ENCODE measurements at places on chromosomes 5 and 9.

DNA sequence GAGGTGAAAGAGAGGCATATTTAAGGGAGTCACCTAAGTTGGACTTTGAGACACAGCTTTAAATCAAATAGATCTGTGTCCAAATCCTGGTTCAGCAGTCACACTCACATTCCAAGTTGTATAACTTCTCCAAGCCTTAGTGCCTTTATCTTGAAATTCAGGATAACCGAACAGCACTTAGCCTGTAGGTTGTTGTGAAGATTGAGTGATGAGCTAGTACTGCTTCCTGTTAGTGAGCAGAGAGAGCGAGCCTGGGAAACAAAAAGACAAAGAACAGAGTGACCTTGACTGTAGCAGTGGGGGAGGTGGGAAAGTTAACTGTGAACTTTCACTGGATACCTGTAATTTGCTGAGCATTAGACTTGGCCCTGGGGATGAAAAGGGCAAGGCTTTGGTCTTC, 22.4 kb downstream of the MAML1 start:
- DNase-seq = no peak

DNA sequence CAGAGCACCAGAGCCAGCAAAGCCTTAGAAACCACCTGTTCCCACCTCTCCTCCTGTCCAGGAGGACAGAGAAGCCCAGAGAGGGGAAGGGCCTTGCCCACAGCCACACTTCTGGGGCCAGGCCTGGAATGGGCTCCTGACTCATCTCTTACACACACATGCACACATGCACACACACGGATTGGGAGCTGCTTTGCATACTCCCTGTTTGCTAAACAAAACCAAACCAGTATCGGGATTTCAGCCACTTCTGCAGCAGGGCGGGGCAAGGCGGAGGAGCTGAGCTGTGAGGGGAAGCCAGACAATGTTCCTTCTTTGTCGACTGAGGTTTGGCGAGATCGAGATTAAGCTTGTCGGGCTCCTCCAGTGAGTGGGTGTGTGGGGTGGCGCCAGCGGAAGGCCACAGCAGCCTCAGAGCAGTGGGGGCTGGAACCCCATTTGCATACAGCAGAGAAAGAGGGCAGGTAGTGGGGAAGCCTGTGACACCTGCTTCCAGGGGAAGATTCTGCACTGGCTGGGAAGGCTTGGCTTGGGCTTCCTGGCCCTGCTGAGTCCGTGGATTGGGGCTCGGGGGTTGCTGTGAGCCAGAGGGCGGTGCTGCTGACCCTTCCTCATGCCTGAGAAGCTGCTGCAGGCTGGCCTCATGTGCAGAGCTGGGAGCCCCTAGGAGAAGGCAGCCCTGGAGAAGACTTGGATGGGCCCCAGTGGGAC, 16.1 kb downstream of the GFI1B start:
- no peak for DNase-seq

DNA sequence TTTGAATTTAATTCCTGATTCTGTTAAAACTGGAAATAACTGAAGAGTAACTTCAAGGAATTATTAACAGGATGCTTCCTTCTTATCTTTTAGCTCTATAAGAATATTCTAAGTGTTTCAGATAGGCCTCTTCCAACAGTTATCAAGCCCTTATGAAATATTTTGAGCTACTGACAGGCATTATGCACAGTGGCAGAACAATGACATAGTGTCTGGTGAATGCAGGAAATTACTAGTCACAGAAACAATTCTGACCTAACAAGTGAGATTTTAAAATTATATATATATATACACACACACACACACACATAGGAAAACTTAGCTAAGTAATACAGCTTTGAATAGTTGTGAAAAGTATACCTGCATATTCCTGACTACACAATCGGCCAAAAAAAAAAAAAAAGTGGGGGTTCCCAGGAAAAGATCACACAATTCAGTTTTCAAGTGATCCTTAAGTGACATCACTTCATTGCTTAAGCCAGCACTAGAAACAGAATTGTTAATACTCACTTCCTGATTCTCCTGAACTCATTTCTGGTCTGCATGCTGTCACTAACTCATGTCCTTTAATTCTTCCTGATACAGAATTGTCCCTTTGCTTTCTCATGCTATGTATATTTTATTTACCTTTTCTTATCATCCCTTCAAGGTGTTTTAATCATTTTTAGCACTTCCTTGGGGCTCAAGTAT, 77.3 kb downstream of the SLC25A46 start:
- no peak for DNase-seq

GRCh38 chr9:93677048-93677571, 100.7 kb downstream of the PHF2 start:
- no peak for DNase-seq

DNA sequence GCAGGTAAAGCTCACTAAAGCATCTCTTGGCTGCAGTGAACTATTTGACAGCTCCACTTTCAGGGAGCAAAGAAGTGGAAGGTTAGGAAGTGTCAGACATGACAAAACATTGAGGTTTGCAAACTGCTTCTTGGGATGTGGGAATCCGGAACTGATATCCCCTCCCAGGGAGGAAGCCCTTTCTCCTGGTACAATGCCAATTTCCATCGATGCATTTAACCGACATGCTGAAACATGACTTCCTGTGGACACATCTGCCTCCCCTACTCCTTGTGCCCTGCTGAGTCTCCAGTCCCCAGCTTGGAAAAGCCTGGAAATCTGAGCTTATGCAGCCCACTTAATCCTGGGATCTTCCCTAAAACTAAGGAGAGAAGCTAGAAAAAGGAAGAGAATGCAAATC, 323.1 kb upstream of the DAP start:
- DNase-seq = no peak

DNA sequence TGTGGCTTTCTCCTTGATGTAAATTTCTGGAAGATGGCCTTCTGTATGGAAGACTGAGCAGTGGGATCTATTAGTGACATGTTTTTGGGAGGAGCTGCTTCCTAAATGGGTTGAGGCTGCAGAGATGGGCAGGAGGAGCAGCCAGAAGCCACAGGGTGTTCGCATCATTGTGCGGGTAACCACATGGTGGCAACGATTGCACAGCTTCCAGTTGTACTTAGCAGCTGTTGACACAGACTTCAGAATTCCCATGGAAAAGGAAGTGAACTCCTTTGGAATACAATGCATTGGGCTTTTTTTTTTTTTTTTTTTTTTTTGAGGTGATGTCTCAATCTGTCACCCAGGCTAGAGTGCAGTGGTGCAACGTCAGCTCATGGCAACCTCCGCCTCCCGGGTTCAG, 297.3 kb downstream of the NR3C1 start:
- no peak for DNase-seq

- no peak for DNase-seq
These were observed 11.1 kb upstream of the NADK2 start for GRCh38 chr5:36252722-36253365.

DNA sequence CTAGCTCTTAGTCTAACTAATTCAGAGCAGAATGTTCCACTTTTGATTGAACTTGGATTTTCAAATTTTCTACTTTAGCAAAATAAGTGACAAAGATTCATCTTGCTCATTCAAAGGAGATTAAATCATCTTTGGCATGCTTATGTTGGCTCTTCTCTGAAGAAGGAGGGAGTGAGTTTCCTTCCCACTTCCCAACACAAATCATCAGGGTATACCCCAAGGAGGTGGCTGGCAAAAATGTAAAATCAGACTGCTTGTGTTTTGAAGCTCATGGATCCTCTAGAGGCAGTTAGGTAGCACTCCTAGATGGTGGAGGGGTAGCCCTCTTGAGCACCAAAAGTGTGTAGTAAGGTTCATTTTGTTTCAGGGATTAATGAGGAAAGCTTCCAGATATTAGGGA, 343.1 kb downstream of the OSTF1 start:
- DNase-seq = no peak

DNA sequence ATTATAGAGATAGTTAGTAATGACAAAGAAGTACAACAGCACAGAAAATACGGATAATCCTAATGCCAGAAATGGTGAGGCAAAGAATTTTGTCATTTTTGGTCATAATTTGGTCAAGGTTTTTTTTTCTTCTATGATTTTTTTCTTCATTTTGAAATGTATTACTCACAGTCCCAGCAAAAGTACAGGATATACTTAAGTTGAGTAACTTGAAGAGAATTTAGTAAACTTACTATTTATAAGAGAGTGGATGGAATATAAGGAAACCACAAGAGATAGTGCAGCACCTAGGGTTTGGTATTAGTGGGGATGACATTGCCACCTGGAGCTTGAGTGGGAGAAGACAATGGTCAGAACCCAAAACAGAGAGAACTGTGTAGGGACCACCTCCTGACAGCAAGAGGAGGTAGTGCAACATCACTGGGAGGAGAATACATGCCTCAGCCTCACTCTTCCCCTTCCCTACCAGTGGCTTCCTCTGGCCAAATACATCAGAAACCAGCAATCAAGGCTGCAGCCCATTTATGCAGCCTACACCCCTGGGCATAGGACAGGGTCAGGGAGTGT, 434.5 kb upstream of the TRPC7 start:
- no peak for DNase-seq

DNA sequence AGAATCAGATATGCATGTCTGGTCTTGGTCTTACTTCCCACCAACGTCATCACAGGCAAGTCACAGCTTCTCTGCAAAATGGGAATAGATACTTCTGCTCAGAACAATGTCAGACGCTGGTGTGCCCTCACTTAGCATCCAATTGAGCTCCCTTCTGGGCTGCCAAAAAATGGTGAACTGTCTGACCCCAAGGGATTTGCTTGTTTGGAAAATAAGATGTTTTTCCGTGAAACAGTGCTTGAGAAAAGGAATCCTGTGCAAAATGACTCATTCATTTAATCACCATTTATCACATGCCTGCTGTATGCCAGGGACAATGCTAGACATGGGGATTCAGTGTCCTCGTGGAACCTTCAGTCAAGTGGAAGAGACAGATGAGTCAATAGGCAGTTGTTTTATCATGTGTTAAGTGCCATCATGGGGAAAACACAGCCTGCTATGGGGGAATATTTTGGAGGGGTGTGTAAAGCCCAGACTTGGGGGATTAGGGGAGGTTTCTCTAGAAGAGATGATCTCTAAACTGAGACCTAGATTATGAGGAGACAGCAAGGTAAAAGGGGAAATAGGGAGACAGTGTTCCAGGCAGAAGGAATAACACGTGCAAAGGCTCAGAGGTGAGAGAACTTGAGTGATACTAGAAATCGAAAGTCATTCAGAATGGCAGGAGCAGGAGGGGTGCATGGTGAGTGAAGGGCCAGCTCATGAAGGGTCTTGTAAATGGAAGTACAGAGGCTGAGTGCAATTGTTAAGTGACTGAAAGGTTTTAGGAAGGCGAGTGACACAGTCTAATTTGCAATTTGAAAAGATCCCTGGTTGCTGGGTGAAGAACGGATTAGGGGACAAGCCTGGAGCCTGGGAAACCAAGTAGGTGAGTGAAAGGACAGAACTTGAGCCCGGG, 3.9 kb downstream of the NIPAL4 start:
- DNase-seq = no peak

- DNase-seq = no peak
These were observed 119.7 kb downstream of the FANCC start for GRCh38 chr9:95197692-95198271.

GRCh38 chr9:68685770-68686169, 19.3 kb upstream of the PIP5K1B start:
- DNase-seq = no peak

- DNase-seq = no peak
These were observed 26.7 kb upstream of the CAMK4 start for GRCh38 chr5:111197523-111197922.

GRCh38 chr9:96476591-96476990, 26.6 kb downstream of the HABP4 start:
- DNase-seq = no peak

DNA sequence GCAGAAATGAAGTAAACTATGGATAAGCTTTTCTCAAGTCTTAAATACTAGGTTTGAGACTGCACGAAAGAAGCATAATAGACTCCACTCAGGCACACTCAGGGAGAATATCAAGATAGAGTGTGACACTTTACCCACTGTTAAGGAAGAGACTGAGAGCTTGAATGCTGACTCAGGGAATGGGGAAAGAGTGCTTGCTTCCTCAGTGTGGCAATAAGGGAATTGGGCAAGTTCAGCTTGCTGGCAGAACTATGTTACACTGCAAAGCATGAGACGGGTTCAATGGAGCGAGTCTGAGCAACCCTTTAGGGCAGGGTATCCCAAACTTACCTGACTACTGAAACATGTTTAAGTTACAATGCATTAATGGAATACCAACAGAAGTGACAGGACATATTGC, 237.7 kb upstream of the MEF2C start:
- DNase-seq = no peak

DNA sequence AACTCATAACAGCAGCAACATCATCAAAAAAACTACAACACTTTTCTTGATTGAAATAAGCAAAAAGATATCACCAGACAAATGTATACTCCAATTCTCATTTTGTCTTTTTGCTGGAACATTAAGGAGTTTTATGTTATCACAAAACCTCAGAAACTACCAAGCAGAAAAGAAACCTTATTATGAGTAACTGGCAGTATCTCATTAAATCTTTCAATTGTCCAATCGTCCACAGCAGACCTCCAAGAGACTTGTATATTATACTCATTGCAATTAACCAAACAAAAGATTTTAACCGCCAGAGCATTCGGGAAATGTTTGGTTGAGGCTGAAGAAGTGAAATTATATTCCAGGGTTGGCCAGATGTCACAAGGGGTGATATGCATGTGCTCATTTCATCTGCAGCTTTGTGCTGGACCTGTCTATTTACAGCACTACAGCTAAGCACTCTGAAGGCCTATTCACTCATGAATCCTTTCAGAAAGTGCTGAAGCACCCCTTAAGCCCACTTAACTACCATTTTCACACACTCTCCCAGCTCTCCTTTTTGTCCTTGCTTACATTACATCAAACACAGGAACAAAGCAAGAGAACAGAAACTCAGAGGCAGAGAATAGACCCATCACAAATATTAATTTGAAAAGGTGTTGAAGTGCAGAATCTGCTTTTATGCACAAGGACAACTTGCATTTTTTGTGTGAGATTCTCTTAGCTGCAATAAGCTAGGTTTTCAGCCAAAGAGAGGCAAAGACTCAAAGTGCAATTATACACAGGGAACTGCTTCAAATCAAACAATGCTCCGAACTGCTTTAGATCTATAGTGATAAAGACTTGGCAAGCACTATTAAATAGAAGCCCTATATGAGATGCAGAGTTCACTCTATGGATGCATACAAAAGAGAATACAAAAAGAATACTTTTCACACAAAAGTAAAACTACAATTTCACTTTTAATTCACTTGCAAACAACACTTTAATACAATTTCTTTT, 150.4 kb upstream of the POU5F2 start:
- peak; percentile 91 for DNase-seq

GRCh38 chr9:30140407-30140806, 2244.0 kb upstream of the ACO1 start:
- DNase-seq = no peak

All from NCI-H1436 treated with DMSO at 0.1 percent for 48 hours (cell line).